ENCODE measurements at places on chromosomes 5 and 9. TPM values are rescaled to one million over a fixed set of nuclear protein-coding genes. Genes with fewer than 3 reads are reported as not detected.
A peak's percentile ranks its signal among the peaks of the same experiment; 100 is the strongest.

GRCh38 chr5:173670791-173671120 lies 54.3 kb upstream of the BOD1 start:
- DNase-seq: no peak
- H3K4me1 ChIP-seq: no peaks in the 10 kb centered on the region
- peak overlapping the region; percentile 24 for H3K27ac ChIP-seq

DNA sequence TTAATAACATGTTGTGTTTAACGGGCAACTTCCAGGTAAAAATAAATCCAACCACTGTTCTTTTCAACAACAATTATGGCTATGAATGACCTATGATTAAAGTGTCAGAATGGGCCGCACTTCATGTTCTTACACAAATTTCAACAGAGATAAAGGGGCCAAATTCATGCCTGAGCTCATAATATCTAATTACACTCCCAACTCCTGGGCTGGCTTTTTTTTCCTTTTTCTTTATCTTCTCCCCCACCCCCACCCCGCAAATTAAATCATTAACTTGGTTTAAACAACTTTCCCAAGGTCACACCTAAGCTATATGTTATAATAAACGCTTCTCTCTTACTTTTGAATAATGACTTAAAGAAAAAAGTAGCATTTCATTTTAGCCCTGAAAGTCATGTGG lies 25.8 kb downstream of the ZNF608 start:
- DNase-seq: no peak
- no peak overlapping the region for H3K27ac ChIP-seq
- no peaks in the 10 kb centered on the region for H3K36me3 ChIP-seq
- H3K4me1 ChIP-seq: peaks cover 24% of the 10 kb centered on the region
- no peak overlapping the region for H3K4me3 ChIP-seq

The UGCG gene
- total RNA-seq: 59.7 TPM

The OR1Q1 gene
- total RNA-seq: not detected

The LCN15 gene
- total RNA-seq: not detected

The MARVELD2 gene
- total RNA-seq: 37.1 TPM

DNA sequence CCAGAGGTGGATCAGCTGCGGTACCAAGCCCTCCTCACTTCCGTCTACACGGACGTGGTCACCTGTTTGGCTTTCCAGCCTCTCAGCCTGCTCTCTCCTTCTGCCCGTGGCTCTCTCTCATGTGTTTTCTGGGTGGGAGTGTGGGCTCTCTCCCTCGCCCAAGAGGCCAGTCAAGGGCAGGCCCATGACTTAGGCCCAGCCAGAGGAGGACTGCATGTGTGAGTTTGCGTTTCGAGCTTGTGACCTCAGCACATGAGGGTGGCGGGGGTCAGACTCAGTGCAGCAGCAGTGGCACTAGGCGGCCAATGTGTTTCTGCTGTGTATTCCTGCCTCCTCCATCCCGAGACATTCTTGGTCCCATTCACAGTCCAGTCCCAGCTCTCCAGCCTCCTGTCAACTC lies 82.5 kb upstream of the SMIM23 start:
- H3K4me1 ChIP-seq: no peaks in the 10 kb centered on the region
- H3K36me3 ChIP-seq: no peaks in the 10 kb centered on the region
- no peak overlapping the region for H3K27ac ChIP-seq
- no peaks in the 10 kb centered on the region for H3K27me3 ChIP-seq
- DNase-seq: no peak

- no peak overlapping the region for H3K4me3 ChIP-seq
- H3K27me3 ChIP-seq: no peaks in the 10 kb centered on the region
- DNase-seq: peak; percentile 29
- peaks cover 8% of the 10 kb centered on the region for H3K4me1 ChIP-seq
Observed at GRCh38 chr9:72856972-72857623, 95.8 kb downstream of the ALDH1A1 start.

The NTMT1 gene
- total RNA-seq: 1.7 TPM

- no peak for DNase-seq
- H3K27ac ChIP-seq: no peak overlapping the region
- no peaks in the 10 kb centered on the region for H3K27me3 ChIP-seq
- no peaks in the 10 kb centered on the region for H3K4me1 ChIP-seq
Observed at GRCh38 chr9:106312906-106313305, 550.1 kb upstream of the ZNF462 start.

DNA sequence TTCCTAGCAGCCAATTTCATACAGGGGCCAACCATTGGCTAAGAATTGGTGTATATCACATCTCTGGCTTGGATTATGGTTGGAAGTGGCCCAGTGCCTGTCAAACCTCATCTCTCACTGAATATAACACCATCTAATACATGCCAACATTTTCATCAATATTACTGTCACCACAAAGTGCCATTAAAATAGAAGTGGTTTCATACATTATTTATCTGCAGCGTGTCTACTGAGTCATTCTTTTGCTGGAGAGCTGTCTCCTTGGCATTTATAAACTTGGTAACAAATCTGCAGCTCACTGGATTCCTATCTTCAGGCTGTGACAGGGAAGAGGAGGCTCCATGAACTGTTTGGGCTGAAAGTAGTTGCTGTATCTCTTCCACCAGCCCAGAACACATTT lies 70.9 kb downstream of the PTTG1 start:
- no peak overlapping the region for H3K4me3 ChIP-seq
- H3K4me1 ChIP-seq: no peaks in the 10 kb centered on the region
- DNase-seq: no peak
- H3K36me3 ChIP-seq: no peaks in the 10 kb centered on the region

- no peak overlapping the region for H3K27ac ChIP-seq
- H3K4me1 ChIP-seq: no peaks in the 10 kb centered on the region
- H3K4me3 ChIP-seq: no peak overlapping the region
- H3K27me3 ChIP-seq: no peaks in the 10 kb centered on the region
Observed at GRCh38 chr9:125896964-125897363, 149.8 kb downstream of the PBX3 start.

DNA sequence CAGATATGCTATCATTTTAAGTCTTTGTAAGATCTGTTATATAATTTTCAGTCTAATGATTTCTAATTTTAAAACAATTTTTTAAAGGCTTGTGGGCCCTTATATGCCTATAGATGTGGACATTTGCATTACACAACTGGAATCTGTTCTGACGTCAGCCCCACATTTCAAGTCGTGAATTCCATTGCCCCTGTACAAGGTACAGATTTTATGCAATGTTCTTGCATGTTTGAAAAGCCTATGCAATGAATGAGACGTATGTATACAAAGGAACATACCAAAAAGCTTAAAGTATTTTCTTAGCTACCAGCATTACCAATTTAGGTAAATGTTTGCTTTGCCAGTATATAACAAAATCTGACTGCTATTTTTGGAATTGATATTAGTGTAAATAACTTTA lies 77.2 kb downstream of the ITGA1 start:
- no peak overlapping the region for H3K4me3 ChIP-seq
- no peaks in the 10 kb centered on the region for H3K27me3 ChIP-seq
- peaks cover 9% of the 10 kb centered on the region for H3K36me3 ChIP-seq
- H3K4me1 ChIP-seq: peaks cover 25% of the 10 kb centered on the region
- no peak for DNase-seq

DNA sequence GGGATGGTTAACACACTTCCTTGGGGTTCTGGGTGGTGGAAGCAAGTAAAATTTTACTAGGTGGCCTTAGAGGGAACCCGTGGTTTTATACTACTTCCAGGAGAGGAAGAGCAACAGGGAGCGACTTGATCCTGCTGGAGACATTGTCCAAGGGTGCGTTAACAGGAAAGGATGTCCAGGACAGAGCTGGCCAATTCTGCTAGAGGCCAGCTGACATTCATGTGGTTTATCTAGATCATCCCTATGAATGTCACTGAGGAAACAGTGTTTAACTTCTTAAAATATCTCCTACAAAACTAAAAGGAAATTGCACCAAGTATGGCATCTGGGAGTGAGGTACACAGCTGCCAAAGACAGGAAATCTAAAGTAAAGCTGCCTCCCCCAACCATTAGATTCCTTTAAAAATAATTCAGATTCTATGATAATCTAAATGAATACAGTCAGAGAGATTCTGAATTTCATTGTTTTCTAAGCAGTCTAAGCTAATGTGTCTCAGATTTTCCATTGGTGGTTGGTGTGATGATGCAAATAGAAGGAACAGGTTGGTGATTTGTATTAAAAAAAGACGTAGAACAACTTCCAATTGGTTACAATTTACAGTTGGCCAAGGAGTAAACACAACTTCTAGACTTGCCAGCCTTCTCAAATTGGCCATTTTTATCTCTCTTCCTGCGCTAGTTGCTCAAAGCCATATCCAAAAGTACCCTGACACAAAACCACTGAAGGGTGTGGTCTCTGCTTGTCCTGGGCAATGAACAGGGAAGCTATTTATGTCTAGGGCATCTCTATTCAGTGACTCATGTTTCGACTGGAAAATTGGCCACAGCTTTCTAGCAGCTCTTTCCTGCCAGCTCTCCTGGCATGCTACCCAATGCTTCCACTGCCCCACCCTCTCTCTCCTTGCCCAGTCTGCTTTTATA lies 574.7 kb upstream of the MEF2C start:
- peak overlapping the region; percentile 13 for H3K27ac ChIP-seq
- no peaks in the 10 kb centered on the region for H3K27me3 ChIP-seq
- no peaks in the 10 kb centered on the region for H3K4me1 ChIP-seq
- no peaks in the 10 kb centered on the region for H3K36me3 ChIP-seq

- H3K27me3 ChIP-seq: no peaks in the 10 kb centered on the region
- no peak for DNase-seq
- no peak overlapping the region for H3K4me3 ChIP-seq
- peaks cover 5% of the 10 kb centered on the region for H3K4me1 ChIP-seq
Observed at GRCh38 chr5:125004009-125004408, 257.6 kb upstream of the ZNF608 start.

- no peaks in the 10 kb centered on the region for H3K36me3 ChIP-seq
- H3K4me3 ChIP-seq: no peak overlapping the region
- no peaks in the 10 kb centered on the region for H3K4me1 ChIP-seq
- no peak for DNase-seq
- H3K27me3 ChIP-seq: no peaks in the 10 kb centered on the region
- no peak overlapping the region for H3K27ac ChIP-seq
Observed at GRCh38 chr9:32866273-32866672, 82.9 kb downstream of the TMEM215 start.

- H3K36me3 ChIP-seq: no peaks in the 10 kb centered on the region
- no peak overlapping the region for H3K4me3 ChIP-seq
- H3K4me1 ChIP-seq: peaks cover 8% of the 10 kb centered on the region
- H3K27me3 ChIP-seq: no peaks in the 10 kb centered on the region
- DNase-seq: no peak
Observed at GRCh38 chr5:78760366-78760765, 111.8 kb upstream of the LHFPL2 start.

- H3K4me3 ChIP-seq: no peak overlapping the region
- H3K36me3 ChIP-seq: no peaks in the 10 kb centered on the region
- DNase-seq: peak; percentile 29
- H3K27ac ChIP-seq: no peak overlapping the region
Observed at GRCh38 chr5:163943546-163943945, 438.1 kb downstream of the MAT2B start.

The SUSD3 gene
- total RNA-seq: not detected

GRCh38 chr5:172529896-172530295 lies 75.6 kb upstream of the SH3PXD2B start:
- H3K27me3 ChIP-seq: no peaks in the 10 kb centered on the region
- H3K4me1 ChIP-seq: no peaks in the 10 kb centered on the region
- no peak overlapping the region for H3K4me3 ChIP-seq
- DNase-seq: no peak
- H3K27ac ChIP-seq: no peak overlapping the region
- H3K36me3 ChIP-seq: no peaks in the 10 kb centered on the region

The MLANA gene
- not detected for total RNA-seq

The STK32A gene
- 1.2 TPM for total RNA-seq

DNA sequence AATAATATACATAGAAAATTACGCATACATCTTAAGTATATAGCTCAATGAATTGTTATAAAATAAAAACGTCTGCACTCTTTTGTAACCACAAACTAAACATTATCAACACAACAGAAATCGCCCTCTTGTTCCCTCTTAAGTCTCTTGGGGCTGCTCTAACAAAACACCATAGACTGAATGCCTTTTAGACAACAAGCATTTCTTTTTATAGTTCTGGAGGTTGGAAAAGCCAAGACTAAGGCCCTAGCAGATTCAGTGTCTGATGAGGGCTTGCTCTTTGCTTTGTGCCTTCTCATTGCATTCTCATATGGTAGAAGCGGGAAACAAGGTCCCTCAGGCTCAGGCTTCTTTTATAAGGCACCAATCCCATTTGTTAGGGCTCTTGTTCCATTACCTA lies 4.9 kb upstream of the IFNB1 start:
- no peaks in the 10 kb centered on the region for H3K4me1 ChIP-seq
- no peak overlapping the region for H3K27ac ChIP-seq
- H3K27me3 ChIP-seq: no peaks in the 10 kb centered on the region
- H3K4me3 ChIP-seq: no peak overlapping the region
- no peak for DNase-seq

GRCh38 chr9:69655065-69655464 lies 17.1 kb downstream of the APBA1 start:
- DNase-seq: no peak
- no peaks in the 10 kb centered on the region for H3K36me3 ChIP-seq
- no peaks in the 10 kb centered on the region for H3K27me3 ChIP-seq
- H3K27ac ChIP-seq: no peak overlapping the region

GRCh38 chr9:109775516-109775915 lies 4.5 kb upstream of the PALM2AKAP2 start:
- no peak overlapping the region for H3K27ac ChIP-seq
- no peaks in the 10 kb centered on the region for H3K27me3 ChIP-seq
- H3K4me1 ChIP-seq: peaks cover 27% of the 10 kb centered on the region
- DNase-seq: no peak
- no peaks in the 10 kb centered on the region for H3K36me3 ChIP-seq

DNA sequence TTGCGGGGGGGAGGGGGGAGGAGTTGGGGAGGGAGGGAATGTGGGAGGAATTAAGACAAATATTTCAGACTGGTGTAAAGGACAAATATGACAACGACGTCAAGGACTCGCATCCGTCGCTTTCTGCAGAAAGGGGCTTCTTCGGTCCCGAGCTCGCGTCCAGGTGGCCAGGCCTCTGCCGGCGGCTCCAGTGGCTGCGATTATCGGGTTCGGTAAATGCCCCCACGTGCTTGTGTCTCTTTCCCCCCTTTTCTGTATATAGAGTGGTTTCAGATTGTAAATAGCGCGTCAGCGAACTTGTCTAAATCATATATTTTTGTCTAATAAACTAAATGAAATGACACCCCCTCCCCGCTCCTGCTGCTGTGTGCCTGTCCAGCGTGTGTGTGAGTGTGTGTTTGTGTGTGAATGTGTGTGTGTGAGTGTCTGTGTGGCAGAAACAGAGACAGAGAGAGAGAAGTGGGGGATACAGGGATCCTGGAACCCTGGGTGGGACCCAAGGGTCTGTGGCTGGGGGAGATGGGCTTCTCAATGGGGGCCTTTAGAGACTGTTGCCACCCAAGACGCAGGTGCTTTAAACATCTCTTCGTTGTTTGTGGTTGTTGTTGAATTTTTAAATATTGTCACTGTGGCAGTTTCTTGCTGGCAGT lies 5.6 kb downstream of the IRX1 start:
- no peaks in the 10 kb centered on the region for H3K36me3 ChIP-seq
- peaks cover 18% of the 10 kb centered on the region for H3K4me1 ChIP-seq
- H3K27me3 ChIP-seq: peaks cover 100% of the 10 kb centered on the region

Measured in stomach (tissue), 19 donors.